CD4-positive, alpha-beta T cell treated with Interleukin-15 for 4 hours (primary cell): ENCODE measurements at places on chromosomes 7 and 10.

GRCh38 chr7:16743236-16743635 lies 10.3 kb upstream of the TSPAN13 start:
- DNase-seq = no peak

DNA sequence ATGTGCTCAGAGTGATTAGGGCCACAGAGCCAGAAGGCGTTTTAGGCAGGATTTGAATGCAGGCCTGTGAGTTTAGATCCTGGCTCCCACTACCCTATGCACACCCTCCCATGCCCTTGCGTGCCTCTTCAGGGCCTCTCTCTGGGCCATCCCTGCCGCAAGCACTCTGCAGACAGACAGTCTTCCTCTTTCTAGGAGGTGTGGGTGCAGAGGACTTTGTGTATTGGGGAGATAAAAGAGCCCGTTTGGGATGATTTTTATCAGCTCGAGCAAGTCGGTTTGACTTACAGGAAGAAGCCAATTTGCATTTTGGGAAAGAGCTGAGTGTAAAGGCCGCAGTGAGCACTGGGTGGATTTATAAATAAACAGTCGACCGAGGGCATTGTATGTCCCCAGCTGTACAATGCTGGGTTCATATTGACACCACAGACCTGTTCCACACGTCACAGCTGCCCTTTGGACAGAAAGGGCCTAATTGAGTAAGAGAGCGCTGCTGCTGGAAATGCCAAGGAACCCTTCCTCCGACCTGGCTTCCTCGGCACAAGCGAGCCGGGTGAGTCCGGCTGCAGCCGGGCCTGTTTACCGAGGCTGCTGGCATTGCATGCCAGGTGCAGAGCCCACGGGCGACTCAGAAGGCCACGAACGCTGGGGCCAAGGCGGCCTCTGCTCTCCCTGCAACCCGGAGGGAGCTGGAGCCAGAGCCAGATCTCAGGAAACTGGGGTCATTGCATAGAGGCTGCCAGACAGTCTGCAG lies 25.1 kb downstream of the ZMIZ1 start:
- DNase-seq = no peak

- no peak for DNase-seq
Measured at GRCh38 chr10:130335336-130335735, 199.1 kb downstream of the GLRX3 start.

GRCh38 chr10:77711683-77712049 lies 74.1 kb upstream of the KCNMA1 start:
- DNase-seq = no peak

DNA sequence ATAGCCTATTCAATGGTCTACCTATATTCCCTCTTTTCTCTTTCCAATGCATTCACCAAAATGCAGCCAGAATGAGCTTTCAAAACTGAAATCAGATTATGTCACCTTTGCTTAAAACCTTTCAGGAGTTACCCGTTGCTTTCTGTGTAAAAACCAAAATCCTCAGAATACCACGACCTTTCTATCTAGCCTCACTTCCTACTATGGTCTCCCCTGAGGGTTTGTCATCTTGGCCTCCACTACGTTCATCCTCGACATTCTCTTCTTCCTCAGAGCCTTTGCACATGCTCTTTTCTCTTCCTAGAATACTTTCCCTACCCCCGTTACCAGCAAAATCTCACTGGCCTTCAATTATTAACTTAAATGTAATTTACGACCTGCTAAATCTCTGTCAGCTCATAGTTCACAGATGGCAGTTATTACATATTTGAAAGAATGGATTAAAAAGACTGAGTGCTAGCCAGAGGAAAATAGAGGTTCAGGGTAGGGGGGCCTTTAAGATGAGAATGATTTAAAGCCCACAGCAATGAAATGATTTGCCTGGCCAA lies 380.8 kb upstream of the C7orf33 start:
- DNase-seq = no peak

DNA sequence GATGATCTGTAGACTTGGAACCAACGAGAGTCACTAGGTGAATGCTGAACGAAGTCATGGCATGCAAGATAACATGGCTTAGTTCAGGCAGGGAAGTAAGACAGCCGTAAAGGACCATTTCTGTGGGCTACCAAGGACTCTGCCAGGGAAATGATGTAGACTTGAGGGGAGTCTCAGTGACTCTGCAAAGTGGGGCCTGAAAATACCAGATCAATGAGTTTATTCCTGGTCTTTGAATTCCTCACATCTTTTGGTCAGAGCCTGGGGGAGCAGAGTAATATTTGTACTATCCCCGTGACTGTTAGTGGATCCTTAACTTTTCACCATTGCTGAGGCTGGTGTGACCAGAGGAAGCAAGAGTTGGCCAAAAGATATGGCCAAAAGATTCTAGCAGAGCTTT lies 60.7 kb upstream of the INHBA start:
- no peak for DNase-seq

- DNase-seq = no peak
Measured at GRCh38 chr7:27923642-27923980, 183.6 kb downstream of the TAX1BP1 start.

- no peak for DNase-seq
Measured at GRCh38 chr10:34183016-34183796, 631.9 kb downstream of the PARD3 start.

DNA sequence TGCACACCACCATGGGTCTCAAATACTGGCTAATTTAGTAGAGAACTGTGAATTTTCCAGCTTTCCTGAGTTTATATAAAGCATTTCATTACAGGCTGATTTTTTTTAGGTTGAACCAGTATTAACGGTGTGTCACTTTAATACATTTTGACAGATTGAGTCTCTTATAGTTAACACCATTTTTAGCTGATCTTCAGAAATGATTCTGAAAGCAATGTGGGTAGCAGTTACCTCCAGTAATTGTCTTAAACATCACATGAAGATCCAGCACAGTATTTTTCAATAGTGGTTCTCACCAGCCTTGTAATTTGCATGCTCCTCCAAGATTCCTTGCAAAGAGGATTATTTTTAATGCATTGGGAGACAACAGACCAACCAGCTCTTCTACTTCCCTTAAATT lies 693.6 kb downstream of the PHTF2 start:
- DNase-seq = no peak

- no peak for DNase-seq
Measured at GRCh38 chr10:77004917-77005564, 632.6 kb downstream of the KCNMA1 start.

DNA sequence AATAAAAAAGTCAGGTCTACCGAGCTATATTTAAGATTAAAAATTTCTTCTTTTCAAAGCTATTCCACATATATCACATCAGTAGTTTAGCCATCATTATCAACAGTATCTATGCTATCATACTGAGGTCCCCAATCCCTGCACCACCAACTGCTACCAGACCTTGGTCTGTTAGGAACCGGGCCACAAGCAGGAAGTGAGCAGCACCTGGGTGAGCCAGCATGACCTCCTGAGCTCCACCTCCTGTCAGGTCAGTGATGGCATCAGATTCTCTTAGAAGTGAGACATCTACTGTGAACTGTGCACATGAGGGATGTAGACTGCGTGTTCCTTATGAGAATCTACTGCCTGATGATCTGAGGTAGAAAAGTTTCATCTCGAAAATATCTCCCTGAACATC lies 632.1 kb upstream of the KCND2 start:
- DNase-seq = no peak

- DNase-seq = no peak
Measured at GRCh38 chr10:80473692-80474596, 19.8 kb downstream of the TSPAN14 start.

- no peak for DNase-seq
Measured at GRCh38 chr7:27960415-27960814, 220.2 kb downstream of the JAZF1 start.

GRCh38 chr10:100553929-100554328 lies 18.2 kb downstream of the HIF1AN start:
- DNase-seq = no peak

DNA sequence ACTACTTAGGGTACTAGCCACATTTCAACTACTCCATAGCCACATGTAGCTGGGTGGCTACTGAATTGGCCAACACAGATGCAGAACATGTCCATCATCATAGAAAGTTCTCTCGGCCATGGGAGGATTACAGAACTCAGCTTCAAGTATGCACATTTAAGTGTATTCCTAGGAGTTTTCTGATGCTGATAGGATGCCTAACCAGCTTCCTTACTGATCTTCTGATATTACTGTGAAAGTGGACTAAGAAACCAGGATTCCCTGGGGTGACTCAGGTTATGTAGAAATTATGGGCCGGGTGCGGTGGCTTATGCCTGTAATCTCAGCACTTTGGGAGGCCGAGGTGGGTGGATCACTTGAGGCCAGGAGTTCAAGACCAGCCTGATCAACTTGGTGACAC lies 125.5 kb downstream of the FRMD4A start:
- DNase-seq = no peak

- DNase-seq = no peak
Measured at GRCh38 chr10:107994621-107995270, 830.2 kb upstream of the SORCS1 start.

- DNase-seq = no peak
Measured at GRCh38 chr7:7117935-7118586, 64.3 kb upstream of the C1GALT1 start.

DNA sequence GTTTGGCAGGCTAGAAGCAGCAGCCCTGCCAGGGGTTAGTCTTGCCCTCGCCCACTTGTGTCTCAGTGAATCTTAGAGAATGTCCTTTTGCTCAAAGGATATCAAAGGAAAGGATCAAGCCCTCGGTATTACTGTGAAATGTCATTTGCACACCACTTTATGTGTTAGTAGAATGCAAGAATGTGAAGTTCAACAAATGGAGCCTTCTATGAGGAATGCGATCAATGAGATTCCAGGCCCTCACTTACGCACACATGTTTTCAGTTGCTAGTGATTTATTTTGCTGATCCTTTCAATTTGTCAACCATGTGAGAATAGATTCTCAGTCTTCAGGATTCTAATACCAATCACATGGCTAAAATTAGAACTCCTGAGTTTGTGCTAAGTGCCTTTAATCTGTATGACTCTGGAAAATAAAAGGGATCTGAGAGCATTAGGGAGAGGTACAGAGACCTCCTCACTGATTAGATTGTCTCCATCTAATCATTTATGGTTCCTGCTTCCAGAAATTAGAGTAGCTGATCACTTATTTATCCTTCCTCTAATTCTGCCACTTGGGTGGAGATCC lies 123.0 kb upstream of the SP4 start:
- DNase-seq = no peak

GRCh38 chr10:116737627-116738327 lies 4.6 kb downstream of the HSPA12A start:
- DNase-seq = no peak

GRCh38 chr7:158419238-158419785 lies 168.3 kb downstream of the PTPRN2 start:
- DNase-seq = no peak

DNA sequence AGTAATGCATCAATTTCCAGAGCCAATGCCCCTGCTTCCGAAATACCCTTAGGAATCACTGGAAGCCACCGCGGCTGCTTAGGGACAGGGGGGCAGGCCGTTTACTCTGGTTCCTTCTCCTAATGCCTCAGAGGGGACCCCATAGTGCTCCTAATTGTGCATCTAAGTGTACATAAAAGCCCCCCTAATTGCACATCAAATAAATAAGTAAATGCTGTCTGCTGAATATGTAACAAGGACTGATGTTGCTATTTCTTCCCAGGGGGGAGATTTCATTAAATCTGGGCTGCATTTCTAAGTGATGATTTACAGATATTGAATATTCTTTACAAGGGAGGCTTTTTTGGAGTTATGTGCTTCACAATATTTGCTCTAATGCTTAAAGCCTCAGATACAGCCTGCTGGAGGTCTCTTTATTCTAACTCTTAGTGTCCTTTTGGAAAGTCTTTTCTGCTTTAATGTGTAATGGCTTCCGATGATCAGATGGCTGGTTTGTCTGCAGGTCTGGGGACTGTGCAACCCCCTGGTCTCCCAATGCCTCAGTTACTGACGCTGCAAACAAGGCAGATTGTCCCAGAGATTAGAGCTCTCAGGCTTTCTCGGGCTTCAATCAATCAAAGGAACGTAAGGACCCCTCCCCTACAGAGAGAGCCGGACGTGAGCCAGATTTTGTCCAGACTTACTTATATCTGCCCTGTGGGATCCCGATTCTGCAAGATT lies 143.0 kb downstream of the PRPF18 start:
- no peak for DNase-seq

DNA sequence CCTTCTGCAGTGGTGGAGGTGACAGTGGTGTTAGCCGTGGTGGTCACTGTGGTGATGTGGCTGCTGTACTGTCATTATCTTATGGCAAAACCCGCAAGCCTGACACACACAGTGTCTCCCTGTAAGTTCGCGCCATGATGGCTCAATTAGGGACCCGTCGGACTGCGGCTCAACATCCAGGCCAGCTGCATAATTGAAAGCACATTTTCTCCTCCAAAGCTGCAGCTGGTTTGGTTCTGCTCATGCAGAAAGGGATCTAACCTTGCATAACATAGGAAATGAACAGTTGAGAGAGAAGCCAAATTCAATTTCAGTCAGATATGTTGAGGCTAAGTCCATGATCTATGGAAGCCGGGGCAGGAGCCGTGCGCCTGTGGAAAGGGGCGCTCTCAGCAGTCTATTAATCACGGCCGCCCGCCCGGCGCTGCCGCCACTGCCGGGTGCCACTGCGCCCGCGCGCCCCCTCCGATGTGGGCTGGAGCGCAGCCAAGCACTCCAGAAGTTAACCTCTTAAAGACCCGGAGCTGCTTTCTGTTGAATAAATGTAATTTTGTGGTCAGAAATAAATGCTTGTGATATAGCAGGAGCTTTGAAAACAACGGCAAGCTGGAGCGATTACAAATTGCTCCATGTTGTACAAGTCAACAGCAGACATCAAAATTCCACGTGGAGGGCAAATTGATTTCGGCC lies 227.7 kb downstream of the CUX1 start:
- no peak for DNase-seq

- no peak for DNase-seq
Measured at GRCh38 chr10:131179361-131179760, 132.2 kb downstream of the TCERG1L start.

- DNase-seq = no peak
Measured at GRCh38 chr7:142864980-142865747, 10.3 kb downstream of the EPHB6 start.
